ENCODE measurements at places on chromosomes 6 and 20.
A peak's percentile ranks its signal among the peaks of the same experiment; 100 is the strongest.

DNA sequence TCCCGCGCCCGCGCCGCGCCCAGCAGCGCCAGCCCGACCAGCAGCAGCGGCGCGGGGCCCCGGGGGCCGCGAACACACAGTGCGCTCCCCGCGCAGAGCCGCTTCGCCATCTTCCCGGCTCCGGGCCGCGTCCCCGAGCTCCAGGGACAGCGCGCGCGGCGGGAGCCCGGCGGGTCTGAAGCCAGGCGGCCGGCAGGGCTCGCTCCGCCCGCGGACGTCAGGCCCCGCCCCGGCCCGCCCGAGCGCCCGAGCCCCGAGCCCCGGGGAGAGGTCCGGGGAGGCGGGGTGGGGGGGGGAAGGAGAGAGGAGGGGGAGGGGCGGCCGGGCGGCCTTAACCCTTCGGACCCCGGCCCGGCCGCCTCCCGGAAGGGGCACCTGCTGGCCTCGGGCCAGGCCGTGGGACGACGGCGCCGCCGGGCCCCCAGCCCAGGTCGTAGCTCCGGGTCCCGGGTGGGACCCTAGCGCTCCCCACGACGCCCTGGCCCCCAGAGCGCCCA is at the start of gene LAMA5:
Gene LAMA5, minus strand, starts transcription at position 177 of the 497 bp plus-strand sequence. Its CDS starts 67 bp downstream, at position 110.
- DNase-seq = no peak

GRCh38 chr6:28884423-28885131 is 39.2 kb downstream of the TRIM27 start:
- DNase-seq = no peak

DNA sequence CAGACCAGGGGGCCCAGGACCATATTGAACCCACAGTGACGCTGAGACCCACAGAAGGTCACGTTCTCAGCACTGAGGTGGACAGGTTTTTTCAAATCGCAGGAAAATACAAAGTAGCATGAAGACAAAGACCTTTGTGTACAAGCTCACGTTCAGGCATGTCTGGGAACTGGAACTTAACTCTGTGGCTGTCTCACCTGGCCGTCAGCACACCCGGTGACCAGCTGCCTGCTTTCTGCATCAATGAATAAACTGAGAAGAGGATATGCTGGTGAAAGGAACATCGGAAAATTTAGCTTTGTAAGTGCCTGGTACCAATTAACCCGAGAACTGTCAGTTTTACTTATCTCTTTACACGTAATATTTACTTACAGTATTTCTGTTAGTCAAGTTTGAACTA is 36.5 kb downstream of the WDR27 start:
- DNase-seq = no peak

DNA sequence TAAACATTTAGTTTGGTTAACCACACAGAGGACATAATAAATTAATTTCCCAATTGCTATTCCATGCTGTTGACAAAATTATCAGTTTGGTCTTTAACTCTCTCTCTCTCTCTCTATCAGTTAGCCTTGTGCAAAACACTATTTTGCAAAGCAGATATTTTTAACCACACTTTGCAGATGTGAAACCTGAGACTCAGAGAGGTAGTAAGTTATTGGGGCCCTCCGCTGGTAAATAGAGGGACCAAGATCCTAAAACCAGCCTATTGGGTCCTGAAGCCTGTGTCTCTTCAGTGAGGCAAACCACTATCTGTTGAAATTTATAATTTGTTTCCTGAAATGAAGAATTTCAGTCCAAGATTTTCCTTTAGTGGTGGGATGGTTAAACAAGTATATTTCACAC is 231.0 kb downstream of the SOD2 start:
- no peak for DNase-seq

DNA sequence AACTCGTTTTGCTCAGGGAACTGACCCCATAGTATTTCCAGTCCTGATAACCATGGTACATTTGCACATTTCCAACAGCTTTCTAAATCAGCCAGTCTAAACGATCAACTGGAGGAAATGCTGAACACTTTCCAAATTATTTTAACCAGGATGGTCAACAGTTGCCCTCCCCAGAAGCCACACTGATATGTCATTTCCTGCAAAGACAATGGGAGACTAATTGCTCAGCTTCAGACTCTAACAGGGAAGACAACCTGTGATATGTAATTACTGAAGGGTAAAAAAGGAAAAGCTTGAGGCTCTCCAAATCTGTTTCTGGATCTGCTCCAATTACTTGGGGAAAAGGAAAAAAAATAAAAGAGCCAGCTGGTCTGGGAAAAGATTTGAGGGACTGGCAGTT is 88.8 kb downstream of the FYN start:
- DNase-seq = no peak

GRCh38 chr6:25257686-25258348 is 21.4 kb upstream of the CARMIL1 start:
- peak; percentile 23 for DNase-seq

GRCh38 chr6:144285798-144286502 is 815 bp downstream of the UTRN start:
- DNase-seq = peak; percentile 27

DNA sequence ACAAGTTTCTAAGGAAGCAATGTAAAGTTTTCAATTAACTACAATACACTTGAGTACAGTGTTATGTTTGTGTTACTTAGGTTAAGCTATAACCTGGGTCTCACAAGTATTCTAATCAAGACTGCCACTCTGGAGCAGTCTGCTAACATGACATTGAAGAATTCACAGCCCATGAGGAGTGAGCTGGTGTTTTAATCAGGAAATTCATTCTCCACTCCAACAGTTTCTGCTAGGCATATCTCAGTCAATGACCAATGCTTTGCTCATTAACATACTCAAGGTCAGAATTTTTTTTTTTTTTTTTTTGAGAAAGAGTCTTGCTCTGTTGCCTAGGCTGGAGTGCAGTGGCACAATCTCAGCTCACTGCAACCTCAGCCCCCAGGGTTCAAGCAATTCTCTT is 59.6 kb upstream of the SAMHD1 start:
- DNase-seq = no peak

GRCh38 chr6:170536671-170537070 is 16.4 kb downstream of the PSMB1 start:
- no peak for DNase-seq

DNA sequence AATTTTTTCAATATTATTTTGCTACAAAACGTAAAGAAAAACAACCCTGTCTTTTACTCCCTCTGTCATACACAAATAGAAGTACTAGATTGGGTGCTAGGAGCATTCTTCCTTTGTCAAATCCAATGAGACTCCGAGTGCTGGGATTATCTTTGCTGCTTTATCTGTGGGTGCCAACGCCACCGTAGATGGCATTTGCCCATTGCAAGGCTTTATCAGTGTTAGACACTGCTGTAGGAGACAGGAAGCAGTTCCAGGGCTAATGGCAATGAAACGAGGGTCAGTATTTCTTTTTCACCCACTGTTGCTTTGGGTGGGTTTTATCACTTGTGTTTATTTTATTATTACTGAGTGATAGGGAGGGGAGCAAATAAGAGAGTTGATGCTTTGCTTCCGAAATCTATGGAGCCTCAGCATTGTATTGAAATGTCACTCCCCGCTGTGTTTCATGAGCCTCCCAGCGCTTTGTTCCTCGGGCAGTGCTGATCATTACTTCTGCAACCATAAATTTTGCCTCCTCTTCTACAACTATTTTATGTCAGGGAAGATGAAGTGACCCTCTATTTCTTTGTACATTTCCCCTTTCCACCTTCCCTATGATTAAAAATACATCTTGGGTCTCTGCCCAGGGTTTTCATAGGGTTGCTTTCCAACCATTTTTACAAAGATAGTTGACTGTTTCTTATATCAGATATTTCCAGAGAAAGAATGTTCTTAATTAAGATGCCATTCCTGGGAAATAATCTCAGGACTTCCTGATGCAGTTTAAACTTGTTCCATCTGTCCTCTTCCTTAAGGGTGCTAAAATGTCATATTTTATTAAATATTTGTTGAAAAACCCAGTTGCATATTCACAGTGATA is 86.7 kb upstream of the LAMP5 start:
- no peak for DNase-seq

- DNase-seq = peak; percentile 76
Measured at GRCh38 chr6:44133003-44133931, 5.9 kb downstream of the TMEM63B start.

DNA sequence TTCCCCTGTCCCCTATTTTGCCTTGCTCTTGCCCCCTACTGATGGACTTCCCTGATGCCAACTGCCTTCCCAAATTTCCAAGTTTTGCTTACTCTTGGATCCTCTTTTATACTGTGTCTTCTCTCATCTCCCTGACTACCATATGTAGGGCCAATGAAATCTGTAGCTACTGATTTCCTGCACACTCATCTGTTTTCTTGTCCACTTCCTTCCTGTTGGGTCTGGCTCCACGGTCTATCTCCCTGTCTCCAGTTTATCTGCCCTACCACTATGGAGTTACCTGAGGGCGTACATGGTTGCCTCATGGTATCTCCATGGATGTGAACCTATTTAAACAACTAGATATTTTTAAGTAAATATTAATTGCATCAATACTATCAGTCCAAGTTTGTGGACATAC is 140.3 kb upstream of the MCHR2 start:
- no peak for DNase-seq

DNA sequence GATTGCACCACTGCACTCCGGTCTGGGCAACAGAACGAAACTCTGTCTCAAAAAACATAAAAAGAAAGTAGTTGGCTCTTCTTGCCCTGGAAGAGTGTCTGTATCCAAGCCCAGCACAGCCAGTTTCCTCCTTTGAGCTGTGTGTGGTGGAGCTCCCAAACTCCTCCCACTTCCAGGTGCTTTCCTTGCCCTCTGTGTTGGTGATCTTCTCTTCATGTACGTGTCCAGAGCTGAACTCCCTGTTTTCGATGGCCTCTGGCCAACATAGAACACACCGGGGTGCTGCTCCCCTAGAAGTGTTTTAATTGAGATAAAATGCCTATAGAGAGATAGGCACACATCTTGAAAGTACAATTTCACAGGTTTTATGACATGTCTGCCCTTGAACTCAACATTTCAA is 16.7 kb upstream of the SGK2 start:
- DNase-seq = no peak

GRCh38 chr20:46767127-46767761 is 57.8 kb downstream of the SLC2A10 start:
- no peak for DNase-seq

DNA sequence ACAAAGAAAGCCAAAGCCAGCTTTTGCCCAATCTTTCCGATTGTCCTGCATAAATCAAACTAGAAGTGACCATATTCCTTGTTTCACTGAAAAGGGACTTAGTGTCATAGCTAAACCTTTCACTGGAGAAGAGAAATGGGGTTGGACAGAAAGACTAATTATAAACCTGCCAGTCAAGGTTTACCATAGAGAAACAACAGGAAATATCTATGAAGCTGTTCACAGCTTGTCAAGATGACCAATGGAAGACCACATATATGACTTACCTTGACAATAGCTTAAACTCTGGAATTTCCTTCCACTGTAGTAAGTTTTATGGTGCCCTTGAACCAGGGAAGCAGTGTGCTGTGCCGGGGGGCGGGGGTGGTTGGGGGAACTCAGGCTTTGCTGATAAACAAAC is 107.7 kb upstream of the PHACTR1 start:
- DNase-seq = no peak

- DNase-seq = no peak
Measured at GRCh38 chr6:46353528-46353927, 137.7 kb downstream of the RCAN2 start.

DNA sequence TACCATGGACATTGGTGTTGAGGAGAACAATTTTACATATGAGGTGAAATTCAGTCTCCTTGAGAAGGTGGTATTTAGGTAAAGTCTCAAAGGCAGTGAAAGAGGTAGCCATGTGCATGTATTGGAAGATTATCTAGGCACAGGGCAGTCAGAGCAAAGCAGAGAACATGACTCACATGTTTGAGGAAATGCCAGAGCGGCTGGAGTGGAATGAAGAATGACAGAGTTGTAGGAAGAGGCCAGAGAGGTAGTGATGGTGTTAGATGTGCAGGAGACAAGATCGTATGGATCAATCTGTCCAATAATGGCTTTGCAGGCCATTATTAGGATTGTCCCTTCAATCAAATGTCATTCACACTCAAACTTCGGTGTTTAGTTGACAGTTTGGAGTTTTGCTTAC is 449.4 kb upstream of the PTCHD4 start:
- no peak for DNase-seq

DNA sequence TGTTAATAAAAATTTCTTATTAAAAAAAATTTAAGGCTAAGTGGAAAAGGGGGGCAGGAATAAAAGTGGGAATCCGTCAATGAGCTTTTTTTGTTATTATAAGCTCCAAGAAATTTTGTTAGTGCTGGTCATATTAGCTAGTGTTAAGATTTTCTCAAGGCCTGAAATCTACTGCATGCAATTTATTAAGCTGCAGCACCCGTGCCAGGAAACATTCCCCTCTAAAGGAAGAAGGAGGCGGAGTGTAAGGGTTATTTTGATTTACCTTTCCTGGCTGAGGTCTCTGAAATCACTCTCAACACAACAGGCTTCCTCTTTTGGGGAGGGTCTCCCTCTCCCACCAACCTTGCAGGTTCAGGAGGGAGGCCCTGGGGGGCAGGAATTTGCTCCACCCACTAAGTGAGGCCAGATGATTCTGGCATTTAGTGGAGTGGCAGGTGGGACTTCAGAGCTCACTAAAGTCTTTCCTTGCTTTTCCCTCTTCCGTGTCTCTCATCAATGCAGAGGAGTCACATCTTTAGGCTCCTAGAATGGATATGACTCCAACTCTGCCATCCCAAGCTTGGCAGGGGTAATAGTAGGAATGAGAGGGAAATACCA is 168.8 kb downstream of the BCAS1 start:
- DNase-seq = no peak

DNA sequence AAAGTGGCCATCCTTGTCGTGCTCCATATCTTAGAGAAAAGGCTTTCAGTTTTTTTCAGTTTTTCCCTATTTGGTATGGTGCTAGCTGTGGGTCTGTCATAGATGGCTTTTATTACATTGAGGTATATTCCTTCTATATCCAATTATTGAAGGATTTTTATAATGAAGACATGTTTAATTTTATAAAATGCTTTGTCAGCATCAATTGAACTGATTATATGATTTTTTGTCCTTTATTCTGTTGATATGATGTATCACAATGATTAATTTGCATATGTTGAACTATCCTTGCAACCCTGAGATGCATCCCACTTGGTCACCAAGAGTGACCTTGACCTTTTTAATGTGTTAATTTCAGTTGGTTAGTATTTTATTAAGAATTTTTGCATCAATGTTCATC is 55.1 kb upstream of the VGLL2 start:
- no peak for DNase-seq

GRCh38 chr20:17403461-17403860 is 127.7 kb downstream of the BFSP1 start:
- no peak for DNase-seq

GRCh38 chr6:168671863-168672546 is 231.0 kb downstream of the SMOC2 start:
- no peak for DNase-seq

DNA sequence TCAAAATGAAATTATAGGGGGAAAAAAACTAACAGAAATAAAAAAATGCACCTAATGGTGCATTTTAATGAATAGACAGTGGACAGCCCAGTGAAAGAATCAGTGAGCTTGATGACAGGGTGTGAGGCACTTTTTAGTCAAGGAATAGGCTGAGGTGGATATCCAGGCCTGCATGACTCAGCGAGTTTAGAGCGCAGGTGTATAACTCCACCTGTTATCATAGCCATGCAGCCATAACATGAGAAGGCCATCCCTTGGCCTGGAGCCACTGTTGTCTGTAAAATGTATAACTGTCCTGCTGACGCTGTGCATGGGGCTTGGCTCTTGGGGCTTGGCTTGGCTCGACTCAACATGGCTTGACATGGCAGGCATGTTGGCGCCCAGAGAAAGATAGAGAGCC is 331.5 kb upstream of the NOX3 start:
- DNase-seq = no peak

GRCh38 chr6:30520522-30520921 is 31.2 kb downstream of the HLA-E start:
- no peak for DNase-seq

Measured in Ammon's horn (tissue), 1 donor.